ENCODE measurements at places on chromosomes 4 and X. TPM values are rescaled to one million over a fixed set of nuclear protein-coding genes. Genes with fewer than 3 reads are reported as not detected.

DNA sequence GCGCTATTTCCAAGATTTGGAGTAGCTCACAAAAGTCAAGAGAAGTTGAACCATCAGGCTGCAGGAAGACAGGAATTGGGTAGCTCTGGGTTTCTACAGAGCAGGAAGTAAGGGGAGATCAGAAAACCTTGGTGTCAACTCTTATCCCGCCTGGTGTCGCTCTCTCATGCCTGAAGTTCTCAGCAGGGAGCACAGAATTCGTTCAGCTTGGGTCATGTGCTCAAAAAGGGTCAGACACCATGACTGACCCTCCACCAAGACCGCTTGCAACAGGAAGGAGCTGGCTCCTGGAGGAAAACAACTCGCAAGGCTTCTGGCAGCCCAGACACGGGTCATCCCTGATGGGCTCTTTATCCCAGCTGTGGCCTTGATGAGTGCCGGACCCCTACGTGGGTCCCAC, 93.7 kb upstream of the MSX1 start:
- DNase-seq: no peak

Gene TLR6
- 6.3 TPM for polyA plus RNA-seq

Gene CHM
- 9.7 TPM for polyA plus RNA-seq

- DNase-seq: no peak
Observed at GRCh38 chrX:50372966-50373365, 97.7 kb downstream of the DGKK start.

- DNase-seq: no peak
Observed at GRCh38 chrX:88937616-88938015, 190.6 kb downstream of the CPXCR1 start.

GRCh38 chr4:77581724-77582123, 23.9 kb upstream of the CXCL13 start:
- DNase-seq: no peak

Gene BEX3
- polyA plus RNA-seq: 4.0 TPM

Gene ENPP6
- polyA plus RNA-seq: not detected

- DNase-seq: no peak
Observed at GRCh38 chrX:23311731-23312130, 22.9 kb upstream of the PTCHD1 start.

GRCh38 chr4:46956451-46956850, 36.9 kb downstream of the GABRA4 start:
- no peak for DNase-seq
